ENCODE measurements at places on chromosomes 6 and 20.
A peak's percentile ranks its signal among the peaks of the same experiment; 100 is the strongest.

DNA sequence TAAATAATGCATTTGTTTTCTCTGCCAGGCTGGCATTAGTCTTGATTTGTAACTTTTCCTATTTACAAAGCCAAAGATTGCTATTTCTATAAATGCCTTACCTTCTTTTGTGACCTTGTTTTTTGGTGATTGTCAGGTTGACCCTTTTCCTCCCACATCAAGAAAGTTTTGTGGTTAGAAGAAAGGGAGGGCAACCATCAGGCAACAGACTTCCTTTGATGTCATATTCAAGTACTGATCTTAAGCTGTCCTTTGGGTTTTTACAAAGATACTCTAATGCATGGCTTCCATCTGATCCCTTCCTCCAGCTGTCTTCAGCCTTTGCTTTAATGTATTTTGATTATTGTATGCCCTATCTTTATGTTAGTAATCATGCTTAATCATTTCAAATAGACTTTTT lies 23.9 kb downstream of the RNF217 start:
- DNase-seq, result no peak

DNA sequence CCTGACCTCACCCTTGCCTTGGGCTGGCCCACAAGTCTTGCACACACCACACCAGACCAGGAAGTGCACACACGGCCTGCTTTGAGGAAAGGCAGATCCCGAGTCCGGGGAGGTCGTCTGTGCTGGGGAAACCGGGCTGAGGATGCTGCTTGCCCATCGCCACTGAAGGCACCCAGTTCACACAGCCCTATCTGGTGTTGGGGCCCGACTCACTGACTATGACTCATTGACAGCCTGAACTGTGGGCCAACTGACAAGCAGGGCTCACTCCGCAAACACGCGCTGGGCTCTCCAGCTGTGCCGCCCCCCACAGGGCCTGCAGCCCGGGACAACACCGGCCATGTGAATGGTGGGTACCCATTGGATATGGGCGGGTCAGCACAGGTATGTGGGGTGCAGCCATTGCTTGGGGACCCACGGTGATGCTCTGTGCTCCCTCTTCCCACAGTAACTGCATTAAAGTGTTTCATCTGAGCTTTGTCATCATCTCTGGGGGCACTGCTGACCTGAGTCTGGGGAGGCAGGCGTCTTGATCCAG lies 1.6 kb downstream of the SAMD10 start:
- DNase-seq, result no peak

GRCh38 chr6:131995917-131996316 lies 44.7 kb upstream of the CCN2 start:
- no peak for DNase-seq

DNA sequence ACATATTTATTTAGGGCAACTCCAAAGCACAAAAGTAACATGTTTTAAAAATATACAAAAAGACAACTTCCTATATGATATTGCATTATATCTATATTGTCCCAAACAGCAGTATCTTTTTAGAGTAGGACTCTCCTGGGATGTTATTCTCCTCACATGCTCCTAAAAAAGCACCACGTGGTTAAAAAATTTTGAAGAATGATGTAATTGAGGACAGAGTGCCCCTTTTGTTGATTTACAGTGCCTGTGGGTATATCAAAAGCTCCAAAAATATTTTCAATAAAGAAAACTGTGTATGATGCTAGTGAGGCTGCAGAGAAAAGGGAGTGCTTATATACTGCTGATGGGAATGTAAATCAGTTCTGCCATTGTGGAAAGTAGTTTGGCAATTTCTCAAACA lies 130.3 kb upstream of the HDAC2 start:
- DNase-seq, result no peak

DNA sequence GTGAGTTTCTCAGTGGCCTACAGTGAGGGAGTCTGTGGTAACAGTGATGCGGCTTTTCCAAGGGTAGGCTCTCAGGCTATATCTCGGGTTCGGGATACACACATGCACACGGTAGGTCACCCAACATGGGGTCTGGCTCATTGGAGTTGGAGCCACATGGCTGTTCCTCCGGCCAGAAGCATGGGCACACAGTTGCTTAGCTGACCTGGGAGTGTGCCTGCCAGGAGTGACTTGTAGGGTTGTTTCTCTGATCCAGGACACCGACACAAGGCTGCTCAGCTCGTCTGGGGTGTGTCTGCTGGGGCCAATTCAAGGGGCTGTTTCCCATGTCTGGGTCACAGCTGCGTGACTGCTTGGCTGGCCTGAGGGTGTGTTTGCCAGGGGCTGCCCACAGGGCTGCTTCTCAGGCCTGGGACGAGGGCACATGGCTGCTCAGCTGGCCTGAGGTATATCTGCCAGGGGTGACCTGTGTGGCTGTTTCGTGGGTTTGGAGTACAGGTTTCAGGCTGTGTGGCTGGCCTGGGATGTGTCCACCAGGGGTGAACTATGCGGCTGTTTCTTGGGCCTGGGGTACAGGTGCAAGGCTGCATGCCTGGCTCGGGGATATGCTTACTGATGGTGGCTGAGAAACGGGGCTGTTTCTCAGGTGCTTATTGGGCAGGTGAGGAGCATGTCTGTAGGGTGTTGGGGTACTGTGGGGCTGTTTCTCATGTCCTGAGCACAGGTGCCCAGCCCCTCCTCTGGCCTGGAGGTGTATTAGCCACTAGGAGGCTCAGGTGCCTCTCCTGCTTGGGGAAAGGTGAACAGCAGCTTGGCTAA lies 15.2 kb downstream of the KIF25 start:
- no peak for DNase-seq

- no peak for DNase-seq
These were observed 16.7 kb downstream of the TAB2 start for GRCh38 chr6:149334201-149334600.

GRCh38 chr6:125667326-125667725 lies 82.1 kb upstream of the HEY2 start:
- DNase-seq, result no peak

- DNase-seq, result no peak
These were observed 95.1 kb upstream of the EXOC2 start for GRCh38 chr6:788058-788457.

DNA sequence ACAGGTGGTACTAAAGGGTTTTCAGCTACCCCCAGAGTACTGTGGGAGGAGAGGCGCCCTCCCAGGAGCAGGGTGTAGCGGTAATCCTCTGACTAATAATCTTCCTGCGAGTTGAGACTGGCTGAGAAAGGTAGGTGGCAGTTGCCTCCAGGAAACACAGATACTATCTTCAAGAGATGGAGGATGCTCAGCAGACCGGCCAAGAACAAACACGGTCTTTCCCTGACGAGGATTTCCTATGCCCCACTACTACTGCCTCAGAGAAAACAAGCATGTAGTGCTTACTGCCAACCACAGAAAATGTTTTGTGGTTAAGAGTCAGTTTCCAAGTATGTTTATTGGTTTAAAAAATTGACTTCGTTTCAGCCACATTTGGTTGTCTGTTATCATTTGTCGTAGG lies 26.8 kb downstream of the C6orf89 start:
- DNase-seq, result no peak

GRCh38 chr6:31203345-31203979 lies 33.0 kb upstream of the POU5F1 start:
- peak; percentile 94 for DNase-seq

- no peak for DNase-seq
These were observed 12.5 kb downstream of the ETV7 start for GRCh38 chr6:36374972-36375371.

GRCh38 chr6:18978337-18979128 lies 591.4 kb downstream of the RNF144B start:
- DNase-seq, result peak; percentile 40
